ENCODE measurements at places on chromosomes 12 and 14. TPM values are rescaled to one million over a fixed set of nuclear protein-coding genes. Genes with fewer than 3 reads are reported as not detected.

Gene VASH1
- total RNA-seq, result 1.3 TPM

- H3K27ac ChIP-seq, result no peak overlapping the region
- no peaks in the 10 kb centered on the region for H3K27me3 ChIP-seq
- no peaks in the 10 kb centered on the region for H3K4me1 ChIP-seq
- H3K36me3 ChIP-seq, result no peaks in the 10 kb centered on the region
Observed at GRCh38 chr14:99146616-99147365, 125.2 kb downstream of the BCL11B start.

- no peaks in the 10 kb centered on the region for H3K36me3 ChIP-seq
- no peak overlapping the region for H3K27ac ChIP-seq
- no peak for DNase-seq
- no peaks in the 10 kb centered on the region for H3K4me1 ChIP-seq
Observed at GRCh38 chr12:80041692-80042091, 57.6 kb upstream of the OTOGL start.

- H3K4me1 ChIP-seq, result no peaks in the 10 kb centered on the region
- DNase-seq, result no peak
- no peaks in the 10 kb centered on the region for H3K27me3 ChIP-seq
Observed at GRCh38 chr12:65306366-65307168, 28.1 kb downstream of the MSRB3 start.

GRCh38 chr14:37589715-37590427 lies 5.2 kb downstream of the FOXA1 start:
- peaks cover 63% of the 10 kb centered on the region for H3K4me1 ChIP-seq
- no peak for DNase-seq
- H3K36me3 ChIP-seq, result no peaks in the 10 kb centered on the region
- H3K27me3 ChIP-seq, result no peaks in the 10 kb centered on the region
- peak overlapping the region; percentile 72 for H3K4me3 ChIP-seq
- H3K27ac ChIP-seq, result peak overlapping the region; percentile 92

Gene TTC9
- 22.5 TPM for total RNA-seq

Gene MSI1
- 0.19 TPM for total RNA-seq

- no peak overlapping the region for H3K27ac ChIP-seq
- H3K36me3 ChIP-seq, result no peaks in the 10 kb centered on the region
Observed at GRCh38 chr12:62839869-62840660, 94.9 kb downstream of the PPM1H start.

DNA sequence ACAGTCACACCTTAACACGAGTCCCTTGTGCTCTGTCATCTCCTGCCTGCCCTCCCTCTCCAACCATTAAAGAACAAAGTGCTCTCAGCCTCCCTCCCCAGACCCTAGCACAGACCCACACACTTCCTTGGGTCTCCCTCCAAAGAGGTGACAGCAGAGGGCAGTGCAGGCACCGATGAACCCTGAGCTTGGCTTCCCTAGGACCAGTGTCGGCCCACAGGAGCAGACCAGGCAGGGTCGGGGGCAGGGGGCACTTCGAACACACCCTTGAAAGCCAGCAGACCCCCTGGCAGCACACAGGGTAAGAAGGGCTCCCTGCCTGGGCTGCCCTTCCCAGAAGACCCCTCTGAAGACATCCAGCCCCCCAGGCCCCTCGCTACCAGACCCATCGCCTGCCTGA lies 7.0 kb downstream of the CDK2AP1 start:
- peaks cover 20% of the 10 kb centered on the region for H3K4me1 ChIP-seq
- no peaks in the 10 kb centered on the region for H3K27me3 ChIP-seq
- no peak for DNase-seq
- peaks cover 7% of the 10 kb centered on the region for H3K36me3 ChIP-seq
- H3K4me3 ChIP-seq, result no peak overlapping the region

GRCh38 chr12:104280717-104281458 lies 22.7 kb upstream of the EID3 start:
- no peaks in the 10 kb centered on the region for H3K4me1 ChIP-seq
- H3K36me3 ChIP-seq, result no peaks in the 10 kb centered on the region
- H3K27ac ChIP-seq, result no peak overlapping the region
- H3K27me3 ChIP-seq, result no peaks in the 10 kb centered on the region

DNA sequence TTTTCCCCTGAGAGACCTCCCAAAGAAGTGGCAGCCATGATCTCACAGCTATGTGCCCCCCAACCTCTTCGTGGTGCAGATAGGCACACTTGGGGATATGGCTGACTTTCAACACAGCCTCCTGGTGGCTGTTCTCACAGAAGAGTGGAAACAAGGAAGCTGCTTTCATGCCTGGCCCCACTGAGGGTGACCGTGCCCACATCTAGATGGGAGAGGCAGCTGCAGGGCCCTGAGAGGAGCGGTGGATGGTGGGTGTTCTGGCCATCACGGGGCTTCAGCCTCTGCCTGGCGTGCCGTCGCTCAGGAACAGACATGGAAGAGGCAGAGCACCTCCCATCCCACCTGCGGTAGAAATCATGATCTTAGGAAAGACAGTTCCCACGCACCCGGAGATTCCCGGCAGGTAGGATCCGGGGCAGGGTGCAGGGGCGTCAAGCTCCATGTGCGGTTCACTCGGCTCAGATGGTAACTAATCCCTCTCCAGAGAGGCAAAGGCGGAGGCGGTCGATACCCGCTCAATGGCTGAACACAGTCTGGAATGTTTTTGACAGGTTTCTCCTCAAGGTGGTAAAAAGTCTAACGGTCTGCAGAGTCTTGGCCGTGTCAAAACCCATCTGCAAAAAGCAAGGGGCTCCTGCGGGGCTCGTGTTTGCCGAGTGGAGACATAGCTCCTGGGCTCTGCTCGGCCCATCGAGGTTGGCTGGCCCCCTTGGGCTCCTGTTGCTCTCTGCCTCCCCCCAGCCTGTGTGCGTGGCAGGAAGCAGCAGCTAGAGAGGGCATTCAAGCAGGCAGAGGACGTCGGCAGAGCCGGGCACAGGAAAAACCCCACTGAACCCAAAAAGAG lies 225.2 kb upstream of the RTL1 start:
- no peak for DNase-seq
- no peak overlapping the region for H3K4me3 ChIP-seq
- no peak overlapping the region for H3K27ac ChIP-seq

- H3K4me3 ChIP-seq, result no peak overlapping the region
- H3K4me1 ChIP-seq, result no peaks in the 10 kb centered on the region
- H3K36me3 ChIP-seq, result no peaks in the 10 kb centered on the region
- H3K27me3 ChIP-seq, result no peaks in the 10 kb centered on the region
Observed at GRCh38 chr12:105453316-105453715, 122.8 kb downstream of the C12orf75 start.

Gene ATF7IP
- 29.2 TPM for total RNA-seq

DNA sequence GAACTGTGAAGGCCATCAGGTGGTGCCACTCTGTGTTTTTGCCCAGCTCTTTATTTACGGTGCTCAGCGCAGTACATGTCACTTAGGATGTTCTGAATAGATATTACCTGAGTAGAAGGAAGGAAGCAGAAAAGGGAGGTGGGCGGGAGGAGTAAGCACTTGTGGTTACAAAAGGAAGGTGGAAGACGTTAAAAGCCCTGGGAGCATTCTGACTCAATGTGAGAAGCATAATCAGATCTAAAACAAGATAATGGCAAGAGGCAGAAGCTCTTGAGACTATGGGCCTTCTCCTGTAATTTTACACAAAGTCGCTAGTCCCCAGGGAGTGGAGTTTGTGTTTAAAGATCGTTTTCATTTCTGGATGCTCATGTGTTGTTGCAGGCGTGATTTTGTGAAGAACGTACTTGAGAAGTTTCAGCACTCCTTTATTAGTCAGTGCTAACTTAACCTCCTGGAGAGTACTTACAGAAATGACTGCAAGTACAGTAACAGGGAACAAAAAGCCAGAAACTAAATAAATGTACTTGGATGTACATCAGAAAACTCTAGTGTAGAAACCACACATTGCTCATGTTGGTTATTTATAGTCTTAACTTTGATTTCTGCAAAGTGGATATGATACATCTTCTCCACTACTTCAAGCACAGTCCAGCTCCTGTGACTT lies 1523.5 kb downstream of the AACS start:
- no peaks in the 10 kb centered on the region for H3K36me3 ChIP-seq
- no peak overlapping the region for H3K27ac ChIP-seq
- no peaks in the 10 kb centered on the region for H3K4me1 ChIP-seq
- DNase-seq, result no peak

DNA sequence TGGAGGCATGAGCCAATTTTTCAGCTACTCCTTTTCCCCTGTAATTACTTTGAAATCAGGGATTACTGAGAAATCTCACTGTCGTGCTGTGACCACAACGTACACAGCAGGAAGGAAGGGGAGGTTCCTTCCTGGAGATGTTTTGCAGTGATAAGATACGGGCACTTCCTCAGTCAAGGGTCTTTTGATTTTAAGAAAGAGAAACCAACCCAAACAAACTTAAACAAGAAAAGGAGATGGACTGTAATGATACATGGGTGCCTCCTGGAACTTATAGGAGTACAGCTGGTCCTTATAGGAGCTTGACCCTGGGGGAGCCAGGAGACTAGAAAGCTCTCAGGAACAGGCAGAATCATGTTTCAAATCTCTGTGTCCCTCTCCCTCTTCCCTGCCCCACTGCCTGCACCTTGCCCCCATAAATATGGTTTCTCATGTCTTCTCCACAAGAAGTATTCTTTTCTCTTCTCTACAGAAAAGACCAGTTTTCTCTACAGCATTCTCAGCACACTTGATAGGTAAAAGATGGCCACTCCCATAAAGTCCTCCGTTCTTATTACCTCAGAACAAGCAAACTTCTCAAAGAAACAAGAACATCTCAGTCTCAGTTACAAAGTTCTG lies 281.1 kb upstream of the AMIGO2 start:
- peaks cover 26% of the 10 kb centered on the region for H3K4me1 ChIP-seq
- H3K27ac ChIP-seq, result peak overlapping the region; percentile 74
- no peak overlapping the region for H3K4me3 ChIP-seq
- DNase-seq, result no peak

DNA sequence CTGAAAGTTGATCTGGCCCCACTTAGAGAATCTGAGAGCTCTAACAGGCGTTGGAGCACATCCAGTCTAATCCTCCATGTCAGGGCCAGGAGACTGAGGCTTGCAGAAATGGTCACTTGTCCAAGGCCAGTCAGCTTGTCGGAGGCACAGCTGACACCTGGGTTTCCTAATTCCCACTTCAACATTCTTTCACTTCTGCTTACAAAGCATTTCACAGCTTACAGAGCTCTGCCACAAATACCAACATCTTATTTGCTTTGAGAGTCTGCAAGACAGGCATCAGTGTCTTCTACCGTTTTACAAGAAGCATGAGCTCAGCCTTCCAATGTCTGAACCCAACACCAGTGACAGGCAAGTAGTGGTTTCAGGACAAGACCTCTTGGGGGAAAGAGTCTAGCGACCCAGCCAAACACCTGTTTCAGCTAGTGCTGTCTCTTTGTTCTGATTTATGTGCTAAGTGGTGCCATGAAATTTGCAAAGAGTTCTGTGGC lies 31.8 kb downstream of the ISCA2 start:
- DNase-seq, result no peak
- no peak overlapping the region for H3K27ac ChIP-seq
- H3K4me1 ChIP-seq, result no peaks in the 10 kb centered on the region
- no peaks in the 10 kb centered on the region for H3K36me3 ChIP-seq
- H3K4me3 ChIP-seq, result no peak overlapping the region

DNA sequence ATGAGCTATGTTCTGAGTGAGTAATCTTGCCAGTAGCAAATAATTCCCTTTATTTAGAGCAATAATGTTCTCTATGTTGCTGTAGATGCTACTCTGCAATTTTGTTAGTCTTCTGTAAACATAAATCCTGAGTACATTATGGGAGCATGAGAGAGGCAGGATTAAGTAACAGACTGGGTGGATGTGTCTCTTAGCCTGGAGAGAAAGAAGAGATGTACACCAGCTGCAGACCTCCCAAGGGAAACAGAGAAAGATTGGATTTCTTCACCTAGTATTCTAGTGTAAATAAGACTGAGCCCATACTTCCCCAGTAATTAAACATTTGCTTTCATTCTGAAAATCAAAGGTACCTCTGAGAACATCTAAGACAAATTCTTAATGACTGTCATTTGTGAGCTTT lies 564.0 kb downstream of the TRHDE start:
- DNase-seq, result no peak
- H3K36me3 ChIP-seq, result no peaks in the 10 kb centered on the region
- no peaks in the 10 kb centered on the region for H3K27me3 ChIP-seq
- no peak overlapping the region for H3K27ac ChIP-seq
- no peak overlapping the region for H3K4me3 ChIP-seq
- H3K4me1 ChIP-seq, result no peaks in the 10 kb centered on the region

Gene DAO
- total RNA-seq, result not detected

DNA sequence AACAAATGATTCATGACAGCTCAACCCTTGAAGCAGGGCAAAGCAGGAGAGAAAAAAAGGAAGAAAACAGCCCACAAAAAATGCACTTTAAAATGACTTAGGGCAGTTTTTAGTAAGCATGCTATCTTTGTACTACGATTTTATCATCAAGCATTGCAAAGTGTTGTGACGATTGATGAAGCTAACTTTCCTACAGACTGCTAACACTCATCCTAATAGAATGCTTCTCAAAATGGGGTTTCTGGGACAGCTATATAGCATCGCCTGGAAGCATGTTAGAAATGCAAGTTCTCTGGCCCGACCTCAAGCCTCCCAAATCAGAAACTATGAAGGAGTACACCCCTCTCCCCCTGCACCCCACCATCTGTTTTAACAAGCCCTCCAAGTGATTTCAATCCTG lies 256.4 kb downstream of the SSPN start:
- H3K27ac ChIP-seq, result no peak overlapping the region
- no peak overlapping the region for H3K4me3 ChIP-seq
- no peaks in the 10 kb centered on the region for H3K36me3 ChIP-seq
- no peak for DNase-seq
- H3K4me1 ChIP-seq, result no peaks in the 10 kb centered on the region

- no peaks in the 10 kb centered on the region for H3K4me1 ChIP-seq
- no peaks in the 10 kb centered on the region for H3K36me3 ChIP-seq
- no peak for DNase-seq
- H3K27me3 ChIP-seq, result no peaks in the 10 kb centered on the region
Observed at GRCh38 chr12:81416571-81416970, 338.7 kb downstream of the ACSS3 start.

GRCh38 chr14:94646481-94646880 lies 34.3 kb downstream of the SERPINA3 start:
- no peaks in the 10 kb centered on the region for H3K4me1 ChIP-seq
- no peaks in the 10 kb centered on the region for H3K36me3 ChIP-seq
- H3K27me3 ChIP-seq, result no peaks in the 10 kb centered on the region

DNA sequence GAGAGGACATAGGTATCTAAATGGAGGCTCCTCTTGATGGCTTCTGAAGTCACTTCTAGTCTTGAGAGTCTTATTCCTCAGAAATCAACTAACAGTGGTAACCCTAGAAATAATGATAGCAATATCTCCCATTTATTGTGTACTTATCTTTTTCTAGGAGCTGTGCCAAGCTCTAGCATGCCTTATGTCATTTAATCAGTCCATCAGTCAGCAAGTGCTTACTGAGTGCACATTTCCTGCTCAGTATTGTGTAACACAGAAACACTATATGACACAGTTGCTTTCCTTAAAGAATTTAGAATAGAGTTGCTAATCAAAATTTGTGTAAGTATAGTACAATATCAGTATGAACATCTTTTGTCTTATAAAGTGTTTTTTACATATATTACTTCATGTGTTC lies 36.6 kb downstream of the KRT76 start:
- no peak for DNase-seq
- H3K27me3 ChIP-seq, result no peaks in the 10 kb centered on the region
- H3K4me1 ChIP-seq, result no peaks in the 10 kb centered on the region
- H3K36me3 ChIP-seq, result no peaks in the 10 kb centered on the region
- H3K4me3 ChIP-seq, result no peak overlapping the region

- no peaks in the 10 kb centered on the region for H3K27me3 ChIP-seq
- H3K4me3 ChIP-seq, result no peak overlapping the region
- H3K4me1 ChIP-seq, result no peaks in the 10 kb centered on the region
- no peak overlapping the region for H3K27ac ChIP-seq
- DNase-seq, result no peak
Observed at GRCh38 chr12:29048787-29049186, 100.3 kb upstream of the FAR2 start.
